ENCODE measurements at places on chromosomes 13 and 19.

DNA sequence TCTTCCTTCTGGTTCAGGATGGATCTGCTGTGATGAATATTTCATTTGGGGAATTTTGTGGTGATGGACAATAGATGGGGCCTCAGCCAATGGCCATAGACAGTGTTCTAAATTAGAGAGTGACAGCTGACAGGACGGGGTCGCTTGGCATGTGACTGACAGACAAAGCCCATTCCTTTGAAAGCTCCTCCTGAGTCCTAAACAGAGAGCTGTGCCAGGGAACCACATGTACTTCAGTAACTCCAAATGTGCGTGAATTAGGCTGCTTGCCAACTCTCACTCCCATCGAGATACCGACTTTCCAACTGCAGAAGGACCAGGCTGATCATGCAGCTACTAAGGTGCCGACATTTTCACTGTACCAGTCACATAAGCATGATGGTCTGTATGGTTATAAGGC lies 187.7 kb downstream of the SHISA2 start:
- no peak for DNase-seq

DNA sequence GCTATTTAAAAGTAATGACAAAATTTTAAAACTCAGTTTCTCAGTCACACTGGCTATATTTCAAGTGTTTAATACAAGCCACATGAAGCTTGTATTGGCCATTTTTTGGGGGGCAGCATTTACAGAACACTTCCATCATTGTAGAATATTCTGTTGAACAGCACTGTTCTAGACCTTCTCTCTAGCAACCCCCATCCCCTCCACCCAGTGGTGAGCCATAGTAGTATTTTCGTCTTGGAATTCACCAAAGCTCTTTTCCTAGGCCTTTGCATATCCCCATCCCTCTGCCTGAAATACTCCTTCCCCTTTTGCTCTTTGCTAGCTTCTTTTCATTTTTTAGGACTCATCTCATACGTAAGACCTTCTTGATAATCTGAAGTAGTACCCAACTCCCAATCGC lies 99.5 kb downstream of the ZC3H13 start:
- DNase-seq: no peak

- DNase-seq: no peak
These were observed 30.7 kb downstream of the ZNF793 start for GRCh38 chr19:37537391-37537947.

DNA sequence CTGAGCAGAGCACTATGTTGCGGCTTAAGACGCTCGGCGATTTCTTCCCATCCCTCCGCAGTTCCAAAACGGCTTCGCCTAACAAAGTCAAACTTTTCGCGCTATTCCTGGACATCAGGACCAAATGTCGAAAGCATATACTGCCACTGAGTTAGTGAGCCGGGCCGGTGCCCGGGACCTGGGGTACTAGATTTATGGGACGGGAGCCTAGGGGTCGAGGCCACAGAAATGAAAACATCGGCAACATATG lies 699 bp downstream of the RCBTB2 start:
- DNase-seq: no peak

- DNase-seq: no peak
These were observed 10.0 kb upstream of the OR1M1 start for GRCh38 chr19:9076901-9077300.

GRCh38 chr19:38691938-38692457 lies 44.5 kb downstream of the ACTN4 start:
- peak; percentile 83 for DNase-seq

DNA sequence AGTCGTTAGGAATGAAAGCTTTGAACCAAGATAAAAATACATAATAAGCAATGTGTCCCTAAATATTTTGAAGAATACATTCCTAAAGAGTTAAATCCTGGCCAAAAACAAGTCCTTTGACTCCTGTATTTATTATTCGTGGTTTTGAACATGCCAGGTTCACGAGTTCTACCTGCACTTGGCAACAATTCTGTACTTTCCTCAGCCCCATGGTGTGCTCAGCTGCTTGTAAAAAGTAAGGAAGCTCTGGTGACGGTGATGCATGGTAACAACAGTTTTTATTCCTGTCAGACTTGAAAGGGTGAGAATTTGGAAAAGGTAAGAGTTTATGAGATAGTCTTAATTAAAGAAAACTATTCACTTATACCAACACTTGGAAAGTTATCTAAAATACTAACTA lies 95.0 kb upstream of the KLF12 start:
- DNase-seq: no peak

Measured in small intestine (tissue), 16 donors.